Fibroblast of skin of scalp (primary cell): ENCODE measurements at places on chromosomes 11 and 22.

- no peak for DNase-seq
Measured at GRCh38 chr11:15937601-15938120, 418.7 kb downstream of the SOX6 start.

- peak; percentile 34 for DNase-seq
Measured at GRCh38 chr11:65593518-65594414, 1.8 kb downstream of the KCNK7 start.

DNA sequence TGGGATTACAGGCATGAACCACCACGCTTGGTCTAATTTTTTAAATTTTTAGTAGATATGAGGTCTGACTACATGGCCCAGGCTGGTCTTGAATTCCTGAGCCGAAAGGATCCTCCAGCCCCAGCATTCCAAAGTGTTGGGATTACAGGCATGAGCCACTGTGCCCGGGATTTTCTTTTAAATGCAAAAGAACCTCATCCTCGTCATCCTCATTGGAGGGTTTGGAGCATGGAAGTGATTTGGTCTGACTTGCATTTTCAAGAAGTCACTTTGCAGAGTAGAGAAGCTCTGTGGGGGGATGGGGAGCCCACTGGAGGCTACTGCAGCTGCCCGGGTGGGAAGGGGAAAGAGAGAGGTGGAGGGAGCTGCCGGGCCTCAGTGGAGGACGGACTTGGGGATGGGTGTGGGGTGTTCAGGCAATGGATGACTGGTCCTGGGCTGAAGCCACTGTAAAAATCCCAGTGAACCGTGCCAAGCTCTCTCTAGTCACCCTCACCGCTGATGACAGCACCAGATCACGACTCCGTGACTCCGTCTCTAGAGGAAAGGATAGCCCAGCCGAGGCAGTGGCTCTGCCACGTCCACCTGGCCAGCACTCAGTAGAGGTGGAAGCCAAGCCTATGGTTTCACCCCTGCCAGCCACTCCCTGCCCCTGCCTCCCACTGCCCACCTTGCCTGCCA is 32.8 kb upstream of the SLC22A12 start:
- DNase-seq: peak; percentile 16

DNA sequence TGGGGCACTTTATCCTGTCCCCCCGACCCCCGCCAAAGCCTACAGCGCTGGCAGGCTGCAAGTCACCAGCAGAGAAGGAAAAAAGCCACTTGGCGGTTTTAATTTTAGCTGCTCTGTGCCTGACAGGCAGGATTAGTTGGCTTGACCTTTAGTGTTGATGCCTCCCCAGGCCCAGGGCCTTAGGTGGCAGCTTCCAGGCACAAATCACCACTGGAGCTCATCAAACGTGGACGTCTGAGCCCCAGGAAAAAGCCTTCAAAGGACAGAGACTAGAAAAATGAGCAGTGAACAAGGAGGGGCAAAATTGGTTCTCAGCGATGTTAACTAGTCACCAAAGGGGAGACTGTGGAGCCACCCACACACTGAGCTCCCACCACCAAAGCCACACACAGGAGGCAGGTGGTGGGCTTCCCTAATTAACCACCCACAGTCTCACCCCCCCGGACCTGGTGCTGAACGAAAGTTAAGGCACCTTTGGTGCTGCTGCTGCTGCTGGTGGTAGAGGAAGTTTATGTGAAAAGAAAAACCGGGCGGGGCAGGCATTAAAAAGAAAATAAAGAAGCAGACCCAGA is 4.4 kb upstream of the PYGM start:
- no peak for DNase-seq

- peak; percentile 12 for DNase-seq
Measured at GRCh38 chr11:113249491-113249763, 65.0 kb upstream of the TTC12 start.

- DNase-seq: no peak
Measured at GRCh38 chr11:124919898-124920297, 848 bp downstream of the HEPN1 start.

DNA sequence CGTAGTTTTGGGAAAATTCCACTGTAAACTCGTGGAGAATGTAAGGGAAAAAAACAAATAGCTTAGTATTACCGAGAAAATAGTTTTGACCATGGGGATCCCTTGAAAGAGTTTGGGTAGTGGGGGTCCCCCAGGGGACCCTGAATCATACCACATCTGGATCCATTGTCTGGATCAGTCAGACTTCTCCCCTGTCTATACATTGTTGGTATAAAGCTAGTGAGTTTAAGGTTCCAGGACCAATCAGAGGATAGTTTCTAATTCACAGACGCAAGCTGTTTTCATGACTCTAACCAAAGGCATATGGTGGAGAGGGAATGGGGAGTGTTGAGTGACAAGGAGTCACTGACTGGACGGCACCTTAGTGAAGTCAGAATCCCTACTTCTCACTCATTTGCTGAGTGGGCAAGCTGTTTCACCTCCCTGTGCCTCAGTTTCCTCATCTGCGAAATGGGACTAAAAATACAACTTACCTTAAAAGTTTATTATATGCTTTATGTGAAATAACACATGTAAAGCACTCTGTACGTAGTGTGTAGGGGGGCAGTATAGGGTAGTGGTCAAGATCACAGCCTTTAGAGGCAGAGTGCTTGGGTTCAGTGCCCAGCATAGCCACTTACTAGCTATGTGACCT is 90.2 kb downstream of the TRAF6 start:
- DNase-seq: peak; percentile 65

DNA sequence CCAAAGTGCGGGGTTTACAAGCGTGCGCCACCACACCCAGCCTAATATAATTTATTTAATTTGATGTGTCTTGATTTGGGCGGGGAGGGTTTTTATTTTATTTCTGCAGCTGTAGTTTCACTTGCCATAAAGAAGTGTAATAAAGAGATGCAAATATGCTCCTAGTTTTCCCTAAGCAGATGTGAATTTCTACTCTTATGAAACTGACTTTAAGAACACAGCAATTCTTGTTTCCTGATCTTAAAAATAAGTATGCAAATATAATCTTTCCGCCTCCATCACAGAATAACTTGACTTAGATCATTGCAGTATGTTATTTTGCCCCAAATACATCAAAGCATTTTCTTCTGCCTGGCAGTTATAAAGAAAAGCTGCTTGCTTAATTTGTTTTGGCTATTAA is 4.4 kb downstream of the SPCS2 start:
- no peak for DNase-seq

- DNase-seq: no peak
Measured at GRCh38 chr11:43239791-43240190, 72.0 kb upstream of the API5 start.

- DNase-seq: peak; percentile 37
Measured at GRCh38 chr11:78432058-78432515, 14.5 kb upstream of the GAB2 start.

- DNase-seq: no peak
Measured at GRCh38 chr22:26898946-26899605, 241.7 kb downstream of the MIAT start.

- DNase-seq: no peak
Measured at GRCh38 chr11:24247846-24248245, 249.0 kb upstream of the LUZP2 start.

DNA sequence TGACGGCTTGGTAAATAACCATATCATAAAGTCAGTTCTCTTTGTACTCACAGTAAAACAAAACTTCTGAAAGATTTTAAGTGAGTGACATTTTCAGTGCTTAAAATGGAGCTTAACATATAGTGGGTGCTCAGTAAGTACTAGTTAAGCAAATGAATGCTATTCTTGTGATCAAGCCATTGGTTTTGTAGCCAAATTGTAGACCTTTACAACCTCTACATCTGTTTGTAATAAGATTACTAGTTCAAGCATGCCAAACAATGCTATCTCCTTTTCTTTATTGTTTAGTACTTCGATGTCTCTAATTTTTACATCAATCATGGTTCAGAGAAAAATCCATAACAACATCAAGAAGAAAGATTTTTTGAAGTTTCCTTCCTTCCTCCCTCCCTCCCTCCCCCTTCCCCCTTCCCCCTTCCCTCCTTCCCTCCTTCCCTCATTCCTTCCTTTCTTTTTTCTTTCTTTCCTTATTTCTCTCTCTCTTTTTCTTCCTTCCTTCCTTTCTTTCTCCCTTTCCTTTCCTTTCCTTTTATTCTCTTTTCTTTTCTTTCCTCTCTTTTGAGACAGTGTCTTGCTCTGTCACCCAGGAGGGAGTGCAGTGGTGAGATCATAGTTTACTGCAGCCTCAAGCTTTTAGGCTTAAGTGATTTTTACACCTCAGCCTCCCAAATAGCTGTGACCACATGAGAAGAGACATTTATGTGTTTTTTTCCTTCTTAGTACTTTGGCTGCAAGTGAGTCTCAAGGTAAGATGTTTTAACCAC is 5.7 kb upstream of the OR51B4 start:
- DNase-seq: no peak

DNA sequence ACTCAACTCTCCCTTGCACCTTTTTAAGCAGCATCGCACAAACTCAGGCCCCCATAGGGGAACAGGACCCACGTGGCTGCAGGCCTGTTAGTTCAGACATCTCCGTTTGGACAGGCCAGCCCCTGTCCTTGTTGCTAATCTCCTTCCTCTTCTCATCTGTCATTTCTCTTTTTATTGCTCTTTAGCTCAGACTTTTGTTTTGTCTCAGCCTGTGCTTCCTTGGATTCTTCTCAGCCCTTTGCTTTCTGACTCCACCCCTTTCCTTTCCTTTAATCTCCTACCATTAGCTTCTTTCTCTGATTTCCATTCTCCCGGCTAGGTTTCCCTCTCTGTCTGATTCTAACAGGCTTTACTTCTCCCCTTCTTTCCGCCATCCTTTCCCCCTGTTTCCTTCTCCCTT is 68.7 kb downstream of the SCN3B start:
- no peak for DNase-seq

DNA sequence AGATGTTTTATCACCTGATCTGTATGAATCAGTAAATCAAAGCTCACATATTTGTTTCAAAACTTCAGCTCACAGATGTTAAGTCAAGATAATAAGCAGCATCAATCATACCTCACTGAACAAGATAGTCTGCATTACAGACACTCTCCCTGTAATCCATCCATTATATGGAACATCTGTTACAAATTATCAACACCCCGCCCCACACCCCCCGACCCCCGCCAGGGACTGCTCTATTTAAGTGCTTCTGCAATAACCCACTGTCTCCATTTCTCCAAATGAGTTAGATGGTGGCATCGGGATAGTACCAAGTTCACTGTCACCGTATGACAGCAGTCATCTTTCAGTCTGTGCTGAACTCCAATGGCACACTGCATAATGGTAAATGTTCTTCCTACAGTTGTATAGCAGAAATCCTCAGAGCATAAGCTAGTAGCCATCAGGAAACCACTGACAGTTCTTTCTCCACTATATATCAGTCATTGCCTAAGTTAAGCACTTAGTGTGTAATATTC is 447.0 kb upstream of the ARHGAP42 start:
- no peak for DNase-seq

DNA sequence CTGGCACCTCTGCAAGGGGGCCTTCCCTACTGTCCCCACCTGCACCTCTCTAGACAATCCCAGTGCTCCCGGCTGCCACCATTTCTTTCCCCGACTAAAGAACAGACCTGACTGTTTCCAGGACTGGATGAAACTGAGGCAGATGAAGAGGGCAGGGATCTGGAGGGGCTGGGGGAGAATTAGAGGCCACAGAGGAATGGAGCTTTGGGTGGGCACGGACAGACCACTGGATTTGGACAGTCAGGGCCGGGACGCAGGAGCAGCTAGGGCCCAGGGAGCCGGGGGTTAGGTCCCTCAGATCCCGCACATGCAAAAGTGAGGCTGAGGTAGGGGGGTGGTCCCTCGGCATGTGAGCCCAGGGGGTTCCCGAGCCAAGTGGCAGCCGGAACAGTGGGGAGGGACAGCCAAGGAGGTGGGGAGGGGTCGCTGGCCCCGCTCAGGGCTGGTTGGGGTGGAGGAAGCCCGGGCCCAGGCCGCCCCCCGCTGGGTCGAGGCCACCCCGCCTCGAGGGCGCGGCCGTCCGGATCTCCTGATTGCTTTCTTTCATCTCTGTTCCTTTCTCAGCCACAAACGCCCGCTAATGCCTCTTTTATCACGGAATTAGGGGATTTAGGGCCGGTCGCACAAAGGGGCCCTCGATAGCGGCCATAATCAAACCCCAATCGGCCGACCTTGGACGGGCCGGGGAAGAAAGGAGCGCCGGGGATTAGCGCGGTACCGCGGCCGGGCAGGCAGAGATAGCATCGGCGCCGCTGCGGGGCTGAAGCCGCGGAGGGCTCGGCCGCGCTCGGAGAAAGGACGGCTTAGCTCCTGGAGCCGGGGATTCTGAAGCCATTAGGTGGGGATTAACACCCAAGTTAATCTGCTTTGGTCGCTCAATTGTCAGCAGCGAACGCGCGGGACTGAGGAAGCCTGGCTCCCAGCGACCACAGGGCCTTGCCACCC is 9.3 kb downstream of the SLC25A1 start:
- DNase-seq: no peak

- no peak for DNase-seq
Measured at GRCh38 chr22:49203859-49204598, 623.6 kb downstream of the BRD1 start.

DNA sequence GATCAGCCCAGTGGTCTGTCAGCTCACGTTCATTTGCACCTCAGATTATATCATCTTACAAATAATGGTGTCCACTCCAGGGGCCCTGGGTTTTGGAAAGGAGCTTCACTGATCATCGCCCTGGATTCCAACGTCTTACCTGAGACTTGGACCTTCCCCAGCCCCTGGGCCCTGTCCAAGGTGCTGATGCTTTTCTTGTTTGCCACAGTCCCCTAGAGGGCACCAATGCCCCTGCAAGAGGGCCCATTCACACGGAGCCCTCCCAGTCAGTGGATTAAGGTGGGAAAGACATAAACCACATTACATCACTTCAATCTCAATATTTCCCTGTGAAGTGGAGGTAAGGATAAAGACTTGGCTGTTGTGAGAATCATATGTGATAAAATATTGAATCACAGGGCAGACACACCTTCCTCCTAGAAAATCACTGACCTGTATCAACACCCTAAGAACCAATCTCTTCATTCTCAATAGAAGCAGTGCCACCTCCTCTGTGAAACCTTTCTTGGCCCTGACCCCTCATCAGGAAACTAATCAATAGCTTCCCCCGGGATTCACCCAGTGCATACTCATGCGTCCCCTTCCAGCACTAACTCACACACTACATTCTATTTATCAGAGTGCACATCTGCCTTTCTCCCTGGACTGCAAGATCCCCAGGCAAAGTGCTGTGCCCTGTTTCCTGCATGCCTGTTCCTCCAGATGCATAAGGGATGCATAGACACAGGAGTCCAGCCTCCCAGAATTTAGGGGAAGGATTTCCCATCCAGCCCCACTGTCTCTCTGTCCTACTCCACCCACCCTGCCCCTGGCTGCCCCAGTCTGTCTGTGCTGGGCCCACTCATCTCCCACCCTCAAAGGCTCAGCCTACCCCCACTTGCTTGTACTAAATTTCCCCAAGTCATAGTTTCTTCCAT is 167.0 kb downstream of the BUD13 start:
- peak; percentile 35 for DNase-seq

GRCh38 chr11:119683783-119684182 is 45.2 kb downstream of the NECTIN1 start:
- DNase-seq: no peak

GRCh38 chr11:69499186-69499917 is 17.9 kb downstream of the LINC01488 start:
- DNase-seq: peak; percentile 21

DNA sequence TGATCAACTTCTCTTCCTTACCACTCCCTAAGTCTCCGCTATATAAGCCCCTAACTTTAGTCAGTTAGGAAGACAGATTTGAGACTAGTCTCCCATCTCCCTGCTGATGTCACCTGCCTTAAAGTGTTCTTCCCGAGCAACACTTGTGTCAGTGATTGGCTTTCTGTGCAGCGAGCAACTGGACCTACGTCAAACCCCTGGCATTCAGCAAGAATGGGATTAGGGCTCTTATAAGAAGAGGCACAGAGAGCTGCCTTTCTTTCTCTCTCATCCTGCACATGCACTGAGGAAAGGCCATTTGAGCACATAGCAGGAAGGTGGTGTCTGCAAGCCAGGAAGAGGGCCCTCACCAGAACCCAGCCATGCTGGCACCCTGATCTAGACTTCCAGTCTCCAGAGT is 116.6 kb upstream of the THY1 start:
- no peak for DNase-seq
